Tibial nerve (tissue), 4 donors: ENCODE measurements at places on chromosomes 12 and 14. TPM values are rescaled to one million over a fixed set of nuclear protein-coding genes. Genes with fewer than 3 reads are reported as not detected.

DNA sequence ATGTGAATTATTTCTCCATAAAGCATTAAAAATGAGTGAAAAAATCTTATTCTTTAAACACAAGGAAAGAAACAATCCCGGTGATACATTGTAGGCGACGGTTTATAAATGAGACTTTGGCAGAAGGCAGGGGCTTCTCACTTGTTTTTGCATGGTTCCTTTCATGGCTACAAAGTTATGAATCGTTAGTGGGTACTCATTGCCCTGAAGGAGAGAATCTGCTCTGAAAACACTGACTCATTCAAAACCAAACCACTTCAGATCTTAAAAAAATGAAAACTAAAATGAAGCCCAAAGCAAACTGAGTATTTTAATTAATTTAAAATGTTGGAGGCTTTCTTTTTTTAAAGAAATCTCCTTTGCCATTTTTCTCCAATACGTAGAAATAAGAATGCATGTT, 41.4 kb upstream of the AMIGO2 start:
- DNase-seq = no peak

DNA sequence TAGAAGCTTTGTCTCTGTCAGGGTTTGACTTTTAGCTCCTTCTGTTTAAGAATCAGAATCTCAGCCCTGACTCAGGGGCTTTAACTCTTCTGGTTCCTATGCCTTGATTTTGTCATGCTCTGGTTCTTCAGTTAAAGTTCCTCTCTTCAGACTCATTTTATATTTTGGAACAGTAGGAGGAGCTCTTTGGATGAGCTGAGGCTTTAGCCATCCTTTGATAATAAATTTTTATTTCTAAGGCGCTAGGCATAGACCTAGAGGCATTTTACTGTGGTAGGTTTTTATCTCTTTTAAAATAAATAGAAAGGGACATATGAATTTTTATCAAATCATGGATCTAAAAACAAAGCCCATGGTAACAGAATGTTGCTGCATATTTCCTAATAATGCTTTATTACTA, 51.7 kb downstream of the ATP23 start:
- DNase-seq = no peak

DNA sequence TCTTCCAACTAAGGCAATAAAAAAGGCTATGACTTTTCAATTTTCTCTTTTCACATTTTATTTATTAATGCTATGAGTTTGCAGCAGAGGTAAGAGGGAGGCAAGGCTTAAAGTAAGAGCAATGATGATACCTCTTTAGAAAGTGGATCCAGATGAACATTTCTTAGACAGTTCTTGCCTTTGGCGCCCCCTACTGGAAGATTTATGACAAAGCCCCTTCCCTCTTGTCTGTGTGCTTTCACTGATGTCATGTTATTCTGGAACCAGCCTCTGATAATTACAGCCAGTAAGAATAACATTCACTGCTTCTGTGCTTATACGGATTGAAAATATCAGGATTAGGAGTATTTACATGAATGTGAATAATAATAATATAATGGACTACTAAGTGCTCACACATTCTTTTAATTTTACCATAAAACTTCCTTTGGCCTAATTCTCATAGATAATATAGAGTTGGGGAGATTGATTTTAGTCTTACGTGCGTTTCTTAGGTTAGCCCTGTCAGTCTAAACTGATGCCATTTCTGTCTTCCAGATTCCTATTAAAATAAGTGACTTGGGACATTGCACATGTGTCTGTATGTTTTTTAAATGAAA, 1929.9 kb upstream of the SEL1L start:
- peak; percentile 49 for DNase-seq

DNA sequence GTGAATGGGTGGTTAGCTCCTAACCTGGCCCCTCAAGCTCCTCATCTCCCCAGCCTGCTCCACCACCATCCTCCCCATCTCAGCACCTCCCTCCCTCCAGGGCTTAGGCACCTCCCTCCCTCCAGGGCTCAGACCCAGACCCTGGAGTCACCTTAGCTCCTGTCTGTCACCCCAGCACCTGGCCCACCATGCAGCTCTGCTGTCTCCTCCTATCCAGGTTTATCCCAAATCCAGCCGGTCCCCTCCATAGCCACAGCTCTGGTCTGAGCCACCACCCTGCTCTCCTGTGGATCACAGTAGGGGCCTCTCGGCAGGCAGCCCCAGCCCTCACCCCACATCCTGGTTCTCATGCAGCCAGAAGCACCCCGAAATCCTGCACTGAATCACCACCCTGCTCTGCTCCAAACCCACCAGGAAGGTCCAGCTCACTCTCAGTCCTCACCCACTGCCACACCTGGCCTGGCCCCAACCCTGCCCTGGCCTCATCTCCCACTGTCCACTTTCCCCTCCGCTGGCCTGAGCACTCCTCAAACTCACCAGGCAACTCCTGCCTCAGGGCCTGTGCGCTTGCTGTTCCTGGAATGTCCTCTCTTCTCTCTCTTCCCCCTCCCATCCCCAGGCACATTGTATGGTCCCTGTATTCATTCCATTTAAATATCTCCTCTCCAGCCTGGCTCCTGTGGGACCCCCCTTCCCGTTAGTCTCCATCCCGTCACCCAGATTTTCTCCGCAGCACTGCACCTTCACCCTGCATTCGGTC, 62.6 kb downstream of the DIO3 start:
- DNase-seq = no peak

DNA sequence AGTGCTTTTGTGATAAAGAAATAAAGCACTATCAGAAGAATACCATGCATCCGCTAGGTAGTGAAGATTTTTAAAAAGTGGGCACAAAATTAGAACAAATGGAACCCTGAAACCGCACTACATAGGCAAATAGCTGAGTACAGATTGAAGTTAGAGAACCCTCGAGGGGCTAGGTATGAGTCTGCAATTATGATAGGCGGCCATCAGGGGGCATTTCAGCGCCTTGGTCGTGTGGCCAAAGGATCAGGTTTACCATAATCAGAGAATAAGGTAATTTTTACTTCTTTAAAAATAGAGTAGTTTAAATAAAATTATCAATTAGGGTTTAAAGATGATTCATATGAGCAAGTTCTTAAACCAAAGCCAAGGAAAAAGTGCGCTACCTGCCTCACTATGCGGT, 129.8 kb downstream of the TMX1 start:
- DNase-seq = no peak

DNA sequence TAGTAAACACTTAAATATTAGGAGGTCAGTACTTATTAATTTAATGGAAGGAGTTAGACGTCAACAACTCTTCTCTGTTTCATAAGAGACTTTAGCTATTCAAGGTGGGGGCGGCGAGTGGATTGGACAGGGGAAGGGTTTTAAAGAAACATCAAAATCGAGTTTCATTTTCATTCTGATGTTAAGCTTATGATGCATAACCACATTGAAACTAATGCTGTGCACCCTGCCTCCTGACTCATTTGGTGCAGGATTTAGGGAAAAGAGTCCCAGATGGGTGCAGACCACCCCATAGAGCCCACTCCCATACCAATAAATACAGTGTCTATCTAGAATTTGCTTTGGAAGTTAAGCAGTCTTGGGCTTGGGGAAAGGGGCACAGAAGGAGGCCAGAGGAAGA, 7.4 kb downstream of the ZBTB39 start:
- no peak for DNase-seq

GRCh38 chr14:88078525-88078924, 73.6 kb downstream of the GPR65 start:
- no peak for DNase-seq

- peak; percentile 80 for DNase-seq
Measured at GRCh38 chr14:53953002-53953827, 3.4 kb downstream of the BMP4 start.

- DNase-seq = no peak
Measured at GRCh38 chr12:116157845-116158267, 119.6 kb downstream of the MED13L start.

DNA sequence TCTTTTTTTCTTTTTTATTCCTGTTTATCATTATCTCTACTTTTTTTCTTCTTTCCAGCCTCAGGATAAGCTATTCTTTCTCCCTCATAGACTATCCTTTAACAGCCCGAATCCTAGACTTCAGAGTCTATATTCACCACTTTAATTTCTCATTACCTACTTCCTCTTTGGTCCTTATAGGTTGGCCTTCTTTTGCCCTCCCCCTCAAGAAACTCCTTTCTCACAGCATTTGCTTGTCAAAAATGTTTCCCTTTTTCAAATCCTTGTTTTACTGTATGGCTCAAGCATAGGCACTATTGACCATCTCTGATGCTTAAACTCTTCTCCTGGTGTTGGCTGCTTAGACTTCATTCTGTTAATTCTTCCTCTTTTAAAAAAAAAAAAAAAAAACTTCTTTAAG, 52.5 kb downstream of the KIAA0586 start:
- no peak for DNase-seq

DNA sequence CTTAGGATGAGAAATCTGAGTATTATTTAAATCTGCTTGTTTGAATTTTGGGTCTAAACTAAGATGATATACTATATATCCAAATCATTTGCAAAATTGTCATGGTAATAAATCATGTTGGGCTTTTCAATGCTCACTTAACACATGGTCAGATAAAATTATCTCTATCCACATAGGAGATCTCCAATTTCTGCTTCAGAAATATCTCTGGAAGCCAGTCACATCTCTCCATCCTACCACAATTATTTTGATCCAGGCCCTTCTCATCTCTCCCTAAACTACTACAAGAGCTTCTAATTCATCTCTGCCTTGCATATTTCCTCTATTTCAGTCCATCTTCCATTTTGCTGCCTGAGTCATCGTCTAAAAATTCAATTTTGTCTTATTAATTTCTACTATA, 3.8 kb downstream of the DCN start:
- no peak for DNase-seq

GRCh38 chr12:55797068-55797467, 20.5 kb downstream of the SARNP start:
- DNase-seq = peak; percentile 27

TAS2R31 gene
- 13.5 TPM for total RNA-seq

ACSM4 gene
- not detected for total RNA-seq

SYT1 gene
- 5.2 TPM for total RNA-seq

P3H3 gene
- total RNA-seq = 34.9 TPM

TMEM229B gene
- 6.1 TPM for total RNA-seq

SLCO1B1 gene
- 0.78 TPM for total RNA-seq

LYZ gene
- total RNA-seq = 20.4 TPM

FZD10 gene
- total RNA-seq = 0.22 TPM
